ENCODE measurements at places on chromosomes 12 and 14.

DNA sequence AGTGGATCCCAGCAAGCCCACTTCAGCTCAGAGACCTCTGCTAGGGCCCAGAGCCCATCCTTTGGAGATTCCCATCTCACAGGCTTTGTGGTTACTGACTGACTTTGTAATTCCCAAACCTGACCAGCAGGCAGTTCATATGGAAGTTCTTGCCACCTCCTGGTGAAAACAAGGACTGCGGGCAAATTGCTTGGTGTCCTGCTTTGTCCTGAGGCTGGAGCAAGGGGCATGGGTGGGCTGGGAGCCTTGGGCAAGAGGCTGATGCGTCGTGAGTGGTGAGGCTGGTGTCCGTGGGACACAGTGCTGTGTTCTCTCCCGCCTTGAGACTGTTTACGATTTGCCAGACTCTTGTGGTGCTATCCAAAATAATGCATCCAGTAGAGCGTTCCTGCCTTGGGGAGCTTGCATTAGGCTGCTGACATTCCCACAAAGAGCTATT is 91.0 kb downstream of the LRRC74A start:
- no peak for DNase-seq

GRCh38 chr14:84375235-84375634 is 1154.7 kb upstream of the FLRT2 start:
- DNase-seq, result no peak

- DNase-seq, result no peak
Measured at GRCh38 chr12:92650228-92650822, 52.5 kb upstream of the PLEKHG7 start.

- no peak for DNase-seq
Measured at GRCh38 chr12:62516927-62517326, 50.3 kb downstream of the MON2 start.

DNA sequence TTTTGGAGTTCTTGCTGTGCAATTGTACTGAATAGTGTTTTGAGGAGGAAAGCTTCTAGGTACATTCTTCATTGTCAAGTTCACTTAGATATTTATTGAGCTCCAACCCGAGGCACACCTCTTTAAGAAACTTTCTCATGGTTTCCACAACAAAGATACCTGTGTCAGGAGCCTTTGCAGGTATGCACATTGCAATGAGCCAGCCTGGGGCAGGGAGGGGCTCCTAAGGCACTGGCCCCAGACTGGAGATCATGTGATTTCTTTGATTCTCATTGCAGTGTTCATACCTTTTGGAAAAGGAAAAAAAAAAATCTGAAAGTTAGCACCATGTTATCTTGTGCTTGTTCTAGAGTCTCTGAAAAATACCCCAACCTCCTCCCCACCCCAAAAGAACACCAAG is 80.3 kb downstream of the PRMT8 start:
- DNase-seq, result no peak

- DNase-seq, result no peak
Measured at GRCh38 chr14:42848652-42849051, 1242.0 kb downstream of the LRFN5 start.

DNA sequence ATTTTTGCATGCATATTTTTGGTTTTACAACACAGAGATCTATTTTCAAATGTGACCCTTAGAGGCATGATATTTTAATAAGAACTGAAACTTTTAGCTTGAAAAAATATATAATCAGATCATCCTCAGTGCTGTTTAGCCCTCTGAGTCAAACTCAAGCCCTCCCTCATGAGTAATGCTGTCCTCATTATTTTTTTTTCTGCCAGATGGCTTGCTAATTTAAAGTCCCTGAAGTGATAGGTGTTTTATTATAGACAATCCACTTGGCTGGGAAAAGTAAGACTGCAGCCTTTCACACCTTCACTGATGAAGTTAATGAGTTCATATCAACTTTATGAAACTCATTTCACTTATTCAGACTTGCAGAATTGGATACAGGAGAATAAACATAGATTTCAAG is 227.7 kb downstream of the SLC16A7 start:
- no peak for DNase-seq

- no peak for DNase-seq
Measured at GRCh38 chr12:118402251-118402650, 25.9 kb downstream of the SUDS3 start.

GRCh38 chr12:85823436-85824180 is 12.6 kb downstream of the RASSF9 start:
- no peak for DNase-seq

DNA sequence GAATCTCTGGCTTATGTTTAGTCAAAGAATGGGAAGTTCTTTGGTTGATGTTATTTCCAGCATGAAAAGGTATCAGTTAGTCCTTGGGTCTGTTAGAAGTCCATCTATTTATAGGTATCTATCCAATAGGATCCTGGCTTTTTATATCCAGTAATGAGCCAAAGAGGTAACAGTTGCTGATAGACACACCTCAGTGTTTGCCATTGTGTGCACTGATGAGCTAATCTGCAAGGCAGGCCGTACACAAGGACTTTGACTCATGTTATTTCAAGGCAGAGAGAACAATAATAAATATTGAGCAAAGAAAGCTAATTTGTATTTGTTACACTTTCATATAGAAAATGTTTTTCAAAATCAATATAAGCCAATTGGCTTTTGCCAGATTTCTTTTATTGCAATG is 56.4 kb downstream of the GLT1D1 start:
- no peak for DNase-seq

DNA sequence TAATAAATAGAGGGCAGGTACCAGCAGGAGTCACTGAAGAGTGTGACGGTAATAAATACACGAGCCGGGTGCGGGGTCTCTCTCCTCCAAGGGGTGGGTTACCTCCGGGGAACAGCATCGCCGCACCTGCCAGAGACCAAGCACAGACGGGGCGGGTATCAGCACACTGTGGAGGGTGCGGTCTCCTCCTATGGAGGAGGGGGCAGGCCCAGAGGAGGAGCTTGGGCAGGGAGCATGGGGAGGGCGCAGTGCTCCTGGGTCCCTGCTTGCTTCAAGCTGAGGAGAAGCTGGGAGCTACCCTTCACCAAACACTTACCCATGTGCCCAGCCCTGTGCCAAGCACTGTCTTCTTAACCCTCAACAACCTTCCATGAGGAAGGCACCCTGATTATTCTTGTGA is 12.8 kb downstream of the PGF start:
- no peak for DNase-seq
